ENCODE measurements at places on chromosomes 7 and 10. TPM values are rescaled to one million over a fixed set of nuclear protein-coding genes. Genes with fewer than 3 reads are reported as not detected.

FGFBP3 gene
- 18.4 TPM for total RNA-seq

PDE6C gene
- total RNA-seq, result not detected

EPO gene
- 0.29 TPM for total RNA-seq

NUDT13 gene
- 1.6 TPM for total RNA-seq

CRHR2 gene
- not detected for total RNA-seq

FAM241B gene
- total RNA-seq, result 27.1 TPM

GALNT17 gene
- total RNA-seq, result 48.4 TPM

CLDN4 gene
- 9.7 TPM for total RNA-seq

SLC18A3 gene
- not detected for total RNA-seq

PALD1 gene
- 13.7 TPM for total RNA-seq

STAM gene
- total RNA-seq, result 26.7 TPM

PNPLA8 gene
- 20.1 TPM for total RNA-seq

WNT16 gene
- total RNA-seq, result 0.88 TPM

CYP2E1 gene
- total RNA-seq, result 0.52 TPM

ZNF518A gene
- 43.3 TPM for total RNA-seq

NPY gene
- not detected for total RNA-seq

ZNF12 gene
- 23.3 TPM for total RNA-seq

HEPACAM2 gene
- total RNA-seq, result not detected

GIMAP7 gene
- not detected for total RNA-seq

OR2A42 gene
- total RNA-seq, result not detected

NODAL gene
- total RNA-seq, result 19.2 TPM

ARHGEF5 gene
- total RNA-seq, result 37.2 TPM

PTPRZ1 gene
- 11.9 TPM for total RNA-seq

COBL gene
- 26.3 TPM for total RNA-seq

OGDHL gene
- 14.6 TPM for total RNA-seq

AHR gene
- total RNA-seq, result 6.0 TPM

ASIC3 gene
- total RNA-seq, result 2.2 TPM

LIPK gene
- not detected for total RNA-seq

TUBB8 gene
- 0.50 TPM for total RNA-seq

ASL gene
- total RNA-seq, result 47.9 TPM

CTAGE8 gene
- total RNA-seq, result 7.6 TPM

FAM25G gene
- total RNA-seq, result not detected

IFIT1B gene
- total RNA-seq, result not detected

GRM3 gene
- total RNA-seq, result 0.29 TPM

PRR15 gene
- total RNA-seq, result 3.3 TPM

PTF1A gene
- not detected for total RNA-seq

SPDYE5 gene
- not detected for total RNA-seq

SH3PXD2A gene
- 22.6 TPM for total RNA-seq

SPOCK2 gene
- 3.4 TPM for total RNA-seq

DDC gene
- total RNA-seq, result 1.1 TPM

VIPR2 gene
- 1.2 TPM for total RNA-seq

LGI1 gene
- total RNA-seq, result 0.44 TPM

RRP12 gene
- total RNA-seq, result 33.1 TPM

CHAT gene
- total RNA-seq, result not detected

BLOC1S2 gene
- total RNA-seq, result 31.8 TPM

AKR1C2 gene
- total RNA-seq, result 0.33 TPM

LRRN3 gene
- 1.4 TPM for total RNA-seq

PCGF5 gene
- 6.5 TPM for total RNA-seq

PCLO gene
- total RNA-seq, result 4.2 TPM

CHN2 gene
- 14.9 TPM for total RNA-seq

PRKCQ gene
- total RNA-seq, result 22.3 TPM

ALDH18A1 gene
- 132 TPM for total RNA-seq

SCIN gene
- 0.11 TPM for total RNA-seq

ADARB2 gene
- 0.97 TPM for total RNA-seq

Data from endodermal cell (in vitro differentiated cells).